ENCODE measurements at places on chromosomes 3 and 15.

DNA sequence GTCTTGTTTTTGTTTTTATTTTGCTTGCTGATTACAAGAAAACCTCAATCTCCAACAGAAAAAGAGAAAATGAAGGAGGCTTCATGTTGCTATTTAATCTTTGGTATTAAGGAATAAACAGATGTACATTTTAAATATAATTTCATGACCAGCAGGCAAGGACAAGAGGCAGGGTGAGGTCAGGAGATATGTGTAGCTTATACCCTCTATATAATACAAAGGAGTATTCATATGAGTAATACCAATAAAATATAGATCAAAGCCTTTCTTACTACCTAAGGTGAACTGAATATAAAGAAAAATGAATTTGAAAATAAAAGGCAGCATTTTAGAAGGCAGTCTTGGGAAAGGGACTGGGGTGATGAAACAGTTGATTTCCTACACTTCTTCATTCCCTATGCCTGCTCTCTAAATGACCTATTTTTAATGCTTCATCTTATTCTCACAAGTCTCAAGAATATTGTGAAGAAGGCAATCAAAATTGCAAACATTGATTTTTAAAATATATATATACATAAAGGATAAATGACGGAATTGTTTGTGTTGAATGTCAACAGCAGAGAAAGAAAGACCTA lies 8.6 kb upstream of the CBLB start:
- no peak for DNase-seq

- DNase-seq = no peak
These were observed 201.3 kb upstream of the TPM1 start for GRCh38 chr15:62841269-62841628.

- DNase-seq = no peak
These were observed 220.5 kb downstream of the OPA1 start for GRCh38 chr3:193813501-193813830.

GRCh38 chr3:131282379-131282778 lies 99.2 kb upstream of the NUDT16 start:
- DNase-seq = no peak

DNA sequence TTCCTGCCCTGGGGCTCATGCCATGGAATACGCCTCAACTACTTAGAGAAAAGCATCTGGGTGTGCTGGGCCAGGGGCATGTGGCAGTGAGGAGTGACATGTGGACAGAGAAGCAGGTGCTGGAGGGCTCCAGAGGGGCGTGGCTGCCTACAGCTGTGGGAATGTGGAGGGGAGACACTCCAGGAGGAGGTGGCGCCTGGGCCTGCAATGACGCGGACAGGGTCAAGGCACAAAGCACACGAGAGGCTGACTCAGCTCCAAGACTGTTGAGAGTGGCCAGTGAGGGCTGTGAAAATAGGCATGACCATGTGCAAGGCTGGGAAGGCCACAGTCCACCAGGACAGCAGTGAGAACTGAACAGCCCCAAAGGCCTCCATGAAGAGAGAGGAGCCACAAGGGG lies 48.5 kb downstream of the PTH1R start:
- no peak for DNase-seq

- no peak for DNase-seq
These were observed 55.3 kb downstream of the CLDN1 start for GRCh38 chr3:190266913-190267290.

GRCh38 chr3:23117856-23118255 lies 85.3 kb upstream of the UBE2E2 start:
- DNase-seq = no peak

- DNase-seq = no peak
These were observed 1353.1 kb downstream of the ZPLD1 start for GRCh38 chr3:103787879-103788278.

- DNase-seq = peak; percentile 24
These were observed 36.9 kb downstream of the DNASE1L3 start for GRCh38 chr3:58173669-58174398.

- no peak for DNase-seq
These were observed 7.6 kb downstream of the RAB6B start for GRCh38 chr3:133887803-133888703.

DNA sequence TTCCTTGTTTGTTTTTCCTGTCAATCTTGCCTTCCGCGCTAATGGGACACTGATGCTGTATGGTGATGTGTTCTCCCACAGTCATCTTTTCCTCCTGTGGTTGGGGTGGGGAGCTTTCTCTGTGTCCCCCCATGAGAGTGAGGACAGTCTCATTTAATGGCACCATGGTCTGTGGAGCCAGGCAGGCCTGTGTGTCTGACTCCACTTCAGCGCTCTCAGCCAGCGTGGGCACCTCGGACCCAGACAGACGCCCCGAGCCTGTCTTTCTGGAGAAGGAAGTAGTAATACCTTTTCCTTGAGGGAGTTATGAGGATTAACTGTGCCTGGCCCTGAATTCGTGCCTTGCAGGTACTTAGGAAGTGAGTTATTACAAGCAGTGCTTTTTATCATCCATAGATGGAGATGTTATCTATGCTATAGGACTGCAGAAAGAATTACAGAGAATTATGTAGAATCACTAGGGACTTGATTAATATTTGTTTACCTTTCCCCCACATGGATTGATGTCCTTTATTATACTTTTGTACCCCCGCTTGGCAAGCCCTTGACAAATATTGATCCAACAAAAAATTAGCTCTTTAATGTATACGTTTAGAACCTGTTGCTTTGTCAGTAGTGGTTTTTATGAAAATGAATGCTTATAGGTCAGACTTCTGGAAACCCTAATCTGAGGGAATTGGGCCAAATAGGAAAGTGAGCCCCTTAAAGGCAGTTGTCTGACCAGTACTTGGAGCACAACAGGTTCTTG lies 152.4 kb downstream of the PGPEP1L start:
- no peak for DNase-seq

DNA sequence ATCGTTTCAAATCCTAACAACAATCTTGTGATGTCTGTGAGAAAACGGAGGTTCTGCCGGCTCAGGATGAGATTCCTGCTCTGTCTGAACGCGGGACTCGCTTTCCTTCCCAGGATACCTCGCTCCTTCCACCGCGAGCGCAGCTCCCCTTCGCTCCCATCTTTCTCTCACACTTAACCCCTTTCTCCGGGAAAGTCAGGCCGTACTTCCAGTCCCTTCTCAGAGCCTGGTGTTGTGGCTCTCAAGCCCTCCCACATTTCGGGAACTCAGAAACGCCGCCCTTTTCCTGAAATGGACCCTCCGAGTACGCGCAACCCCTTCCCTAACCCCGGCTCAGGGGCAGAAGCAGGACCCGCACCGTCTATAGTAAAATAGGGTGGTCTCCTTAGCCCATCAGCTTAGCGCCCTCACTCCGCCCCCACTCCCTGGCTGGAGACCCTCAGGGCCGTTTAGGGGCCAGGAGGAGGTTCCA lies 378 bp upstream of the FEM1B start:
- no peak for DNase-seq

DNA sequence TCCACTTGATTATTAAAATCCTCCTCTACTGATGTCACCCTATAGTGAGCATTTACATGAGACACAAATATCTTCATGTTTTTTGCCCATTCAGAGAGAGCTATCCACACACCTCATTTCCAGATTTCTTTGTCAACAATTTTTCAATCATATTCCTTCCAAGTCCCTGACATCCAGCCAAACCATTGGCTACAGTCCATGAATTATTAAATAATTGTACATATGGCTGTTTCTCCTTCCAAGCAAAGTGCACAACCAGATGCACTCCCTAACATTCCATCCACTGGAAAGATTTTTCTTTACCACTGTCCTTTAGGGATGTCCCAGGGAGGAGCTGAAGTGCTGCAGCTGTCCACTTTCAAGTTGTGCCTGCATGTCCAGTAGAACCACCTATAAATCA lies 328.0 kb upstream of the MDFIC2 start:
- DNase-seq = no peak

GRCh38 chr3:132164469-132165092 lies 129.8 kb upstream of the CPNE4 start:
- no peak for DNase-seq
